HCT116 (cell line): ENCODE measurements at places on chromosomes 12 and 14.

GRCh38 chr14:31770271-31770670 is 209.1 kb downstream of the NUBPL start:
- DNase-seq = no peak

- peak; percentile 18 for DNase-seq
Observed at GRCh38 chr14:57486767-57487379, 6.8 kb downstream of the CCDC198 start.

DNA sequence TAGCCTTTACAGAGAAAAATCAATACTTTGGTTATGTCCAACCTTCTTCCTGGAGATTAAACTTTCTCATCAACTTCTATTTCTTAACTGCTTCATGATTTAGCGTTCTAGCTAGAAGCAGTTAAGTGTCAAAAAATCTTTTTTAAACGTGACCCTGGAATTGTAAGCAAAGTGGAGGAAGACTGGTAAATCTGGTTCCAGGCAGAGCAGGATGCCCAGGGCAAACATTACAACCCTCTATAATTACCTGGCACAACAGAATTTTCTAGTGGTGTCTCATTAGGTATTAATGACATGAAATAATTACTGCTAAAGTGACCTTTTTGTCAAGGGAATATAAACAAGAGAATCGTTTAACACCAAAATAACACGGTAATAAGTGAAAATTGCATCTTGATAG is 320.8 kb downstream of the MED13L start:
- no peak for DNase-seq

DNA sequence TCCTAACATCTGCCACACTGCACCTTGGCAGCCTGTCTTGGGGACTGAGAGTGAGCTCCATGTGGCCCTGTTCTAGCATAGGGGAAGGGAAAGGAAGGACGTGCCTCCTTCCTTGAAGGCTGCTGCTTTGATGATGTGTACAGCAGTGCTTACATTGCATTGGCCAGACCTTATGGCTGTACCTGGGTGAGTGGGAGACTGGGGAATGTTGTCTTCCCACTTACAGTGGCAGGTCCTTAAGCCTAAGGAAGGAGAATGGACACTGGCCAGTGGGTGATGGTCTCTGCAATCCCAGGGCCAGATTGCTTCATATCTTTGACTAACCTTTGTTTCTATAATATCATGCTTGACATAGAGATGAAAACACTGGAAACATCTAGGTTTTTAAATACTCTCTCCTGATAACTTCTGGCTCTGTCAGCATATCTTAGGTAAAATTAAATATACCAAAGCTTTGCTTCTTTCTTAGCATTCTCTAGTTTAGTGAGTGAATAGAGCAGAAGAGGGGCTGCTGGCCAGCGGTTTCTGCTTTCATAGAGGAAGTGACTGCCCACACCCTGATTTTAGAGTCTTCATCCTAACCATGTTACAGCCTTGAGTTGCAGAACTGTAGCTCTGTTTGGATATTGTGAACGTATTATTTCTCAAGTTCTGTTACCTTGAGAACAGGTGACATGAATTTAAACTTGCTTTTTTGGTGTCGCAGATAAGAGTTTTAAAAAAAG is 27.2 kb downstream of the KLC1 start:
- no peak for DNase-seq

DNA sequence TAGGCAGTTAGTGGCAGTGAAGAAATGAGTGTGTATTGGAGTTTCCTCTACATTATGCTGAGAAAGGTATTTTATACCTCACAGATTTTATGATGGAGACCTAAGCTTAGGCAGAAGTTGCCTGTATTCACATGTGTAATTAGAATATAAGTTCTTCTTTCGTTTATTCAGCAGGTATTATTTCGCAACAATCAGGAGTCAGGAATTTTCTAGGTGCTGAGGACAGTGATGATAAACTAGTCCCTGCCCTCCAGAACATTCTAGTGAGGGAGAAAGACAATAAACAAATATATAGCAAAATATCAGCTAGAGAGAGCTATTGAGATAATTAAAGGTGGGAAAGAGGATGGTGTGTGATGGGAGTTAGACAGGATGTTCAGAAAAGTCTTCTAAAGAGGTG is 345.7 kb downstream of the GRIN2B start:
- DNase-seq = no peak

DNA sequence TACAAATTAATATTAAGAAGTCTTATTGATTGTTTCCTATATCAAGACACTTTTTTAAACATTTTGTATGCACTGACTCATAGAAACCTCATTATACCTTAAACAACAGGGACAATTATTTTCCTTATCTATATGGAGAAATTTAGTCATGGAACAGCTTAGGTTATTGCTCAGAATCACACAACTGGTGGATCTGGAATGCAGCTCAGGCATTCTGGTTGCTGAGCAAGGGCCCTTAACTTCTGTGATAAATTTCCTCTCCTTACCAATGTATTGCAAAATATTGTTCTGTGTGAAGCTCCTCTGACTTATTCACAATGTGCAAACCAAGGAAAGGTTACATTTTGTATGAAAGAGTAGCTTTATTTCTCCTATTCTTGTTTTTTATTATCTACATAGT is 817.8 kb downstream of the LRFN5 start:
- no peak for DNase-seq
